HL-60 (cell line): ENCODE measurements at places on chromosomes 3 and 15.

GRCh38 chr3:126159476-126159875 is 20.9 kb downstream of the ALDH1L1 start:
- DNase-seq: no peak

- DNase-seq: no peak
Measured at GRCh38 chr3:107411056-107411455, 33.8 kb downstream of the CCDC54 start.

DNA sequence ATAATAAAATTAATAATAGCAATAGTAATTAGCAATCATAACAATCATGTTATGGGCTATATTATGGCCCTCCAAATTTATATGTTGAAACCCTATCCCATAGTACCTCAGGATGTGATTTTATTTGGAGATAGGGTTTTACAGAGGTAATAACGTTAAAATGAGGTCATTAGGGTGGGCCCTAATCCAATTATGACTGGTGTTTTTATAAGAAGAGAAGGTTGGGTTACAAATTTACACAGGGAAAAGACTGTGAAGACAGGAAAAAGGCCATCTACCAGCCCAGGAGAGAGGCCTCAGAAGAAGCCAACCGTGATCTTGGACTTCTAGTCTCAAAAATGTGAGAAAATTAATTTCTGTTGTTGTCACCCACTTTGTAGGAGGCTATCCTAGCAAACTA is 353.1 kb downstream of the CHL1 start:
- DNase-seq: no peak

DNA sequence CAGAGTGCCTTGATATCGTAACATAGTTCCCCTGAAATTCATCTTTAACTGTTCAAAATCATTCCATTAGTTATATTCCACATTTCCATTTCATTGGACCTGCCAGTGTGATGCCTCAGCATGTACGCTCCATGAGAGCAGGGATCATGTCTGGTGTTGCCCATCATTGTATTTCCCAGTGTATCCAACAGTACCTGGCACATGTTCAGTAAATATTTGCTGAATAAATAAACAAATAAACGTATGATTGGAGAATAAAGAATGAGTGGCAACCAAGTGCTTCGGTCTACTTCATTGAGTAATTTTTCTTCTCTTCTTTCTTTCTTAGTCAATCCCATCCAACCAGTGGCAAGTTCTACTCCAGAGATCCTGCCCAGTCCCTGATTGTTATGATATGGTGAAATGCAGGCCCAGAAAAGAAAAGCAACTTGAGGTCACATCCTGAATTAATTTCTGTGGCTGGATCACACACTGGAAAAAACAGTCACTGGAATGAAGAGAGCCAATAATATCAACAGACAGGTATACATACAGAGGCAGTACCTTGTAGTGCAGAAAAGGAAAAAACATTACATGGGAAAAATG is 101.2 kb downstream of the PLCH1 start:
- no peak for DNase-seq

DNA sequence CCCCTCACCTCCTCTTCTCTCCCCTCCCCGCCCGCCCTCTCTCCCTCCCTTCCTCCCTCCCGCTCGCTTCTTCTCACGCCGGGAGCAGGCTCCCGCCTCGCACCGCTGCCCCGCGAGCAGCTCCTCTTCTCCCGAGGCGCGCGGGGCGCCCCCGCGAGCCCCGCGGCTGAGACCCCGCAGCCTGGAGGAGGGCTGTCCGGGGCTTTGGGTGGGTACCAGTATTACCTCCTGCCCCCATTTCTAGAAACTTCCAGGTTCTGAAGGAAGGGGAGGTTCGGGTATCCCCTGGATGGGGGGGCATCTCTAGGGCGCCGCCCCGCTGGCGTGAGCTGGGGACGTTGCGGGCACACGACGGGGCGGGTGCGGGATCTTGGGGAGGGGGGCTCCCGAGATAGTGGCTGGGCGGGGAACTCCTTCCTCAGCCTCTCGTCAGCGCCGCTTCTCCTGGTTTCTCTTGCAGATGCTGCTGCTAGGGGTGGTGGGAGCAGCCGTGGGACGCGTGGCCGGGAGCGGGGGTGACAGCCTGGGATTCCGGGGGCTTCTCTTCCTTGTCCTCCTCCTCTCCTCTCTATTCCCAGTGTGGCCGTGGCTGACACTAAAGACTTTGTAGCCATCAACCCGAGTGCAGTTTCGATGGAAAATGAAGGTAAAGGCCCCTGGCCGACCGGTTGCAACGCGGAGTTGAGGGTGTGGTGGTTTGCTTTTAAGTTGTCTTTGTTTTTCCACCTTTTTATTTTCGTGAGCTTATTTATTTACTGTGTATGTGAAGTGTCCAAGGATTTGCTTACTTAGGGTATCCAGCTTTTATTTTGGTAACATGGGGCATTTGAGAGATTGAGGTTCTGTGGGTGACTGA is 474 bp downstream of the ATP2C1 start:
- peak; percentile 42 for DNase-seq

- DNase-seq: peak; percentile 83
Measured at GRCh38 chr3:16869261-16870005, 15.3 kb upstream of the PLCL2 start.

DNA sequence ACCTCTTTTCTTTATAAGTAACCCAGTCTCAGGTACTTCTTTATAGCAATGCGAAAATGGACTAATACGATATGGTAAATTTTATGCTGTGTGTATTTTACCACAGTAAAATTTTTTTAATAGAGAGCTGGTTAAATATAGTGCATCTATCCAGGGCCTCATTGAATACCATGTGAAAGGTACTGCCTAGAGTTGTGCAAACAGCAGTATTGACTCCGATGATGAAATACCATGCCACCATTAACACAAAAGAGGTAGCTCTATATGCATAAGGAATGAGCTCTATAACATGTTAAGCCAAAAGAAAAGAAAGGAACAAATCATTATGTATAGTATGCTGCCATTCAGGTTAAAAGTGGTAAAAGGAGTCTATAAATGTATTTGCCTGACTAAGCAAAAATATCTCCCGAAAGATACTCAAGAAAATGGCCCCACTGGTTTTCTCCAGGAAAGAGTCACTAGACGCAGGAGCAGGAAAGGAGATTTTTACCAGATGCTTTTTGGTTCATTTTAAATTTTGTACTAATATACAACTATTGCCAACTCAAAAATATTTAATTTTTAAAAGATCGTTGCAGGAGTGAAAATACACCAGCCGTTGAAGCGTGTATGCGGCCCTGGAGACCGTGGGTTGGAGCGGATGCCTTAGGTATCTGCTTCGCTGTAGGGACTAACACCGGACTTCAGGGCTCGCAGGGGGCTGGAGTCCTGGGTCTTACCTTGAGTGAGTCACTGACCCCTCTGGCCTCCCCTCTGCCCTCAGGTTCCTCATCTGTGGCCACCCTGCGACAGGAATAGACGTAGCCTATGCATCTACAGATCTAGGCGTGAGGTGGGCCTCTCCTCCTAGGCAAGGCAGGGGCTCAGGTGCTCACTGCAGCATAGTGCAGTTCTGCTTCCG is 120.1 kb downstream of the CHSY1 start:
- no peak for DNase-seq

- DNase-seq: no peak
Measured at GRCh38 chr15:41554343-41554742, 4.7 kb upstream of the TYRO3 start.

GRCh38 chr3:15612001-15612400 is 10.5 kb downstream of the BTD start:
- DNase-seq: no peak

- no peak for DNase-seq
Measured at GRCh38 chr15:70164156-70164900, 66.6 kb upstream of the TLE3 start.

GRCh38 chr3:53163444-53164387 is 2.7 kb downstream of the PRKCD start:
- DNase-seq: no peak

GRCh38 chr15:68366314-68366713 is 65.6 kb downstream of the ITGA11 start:
- DNase-seq: no peak

DNA sequence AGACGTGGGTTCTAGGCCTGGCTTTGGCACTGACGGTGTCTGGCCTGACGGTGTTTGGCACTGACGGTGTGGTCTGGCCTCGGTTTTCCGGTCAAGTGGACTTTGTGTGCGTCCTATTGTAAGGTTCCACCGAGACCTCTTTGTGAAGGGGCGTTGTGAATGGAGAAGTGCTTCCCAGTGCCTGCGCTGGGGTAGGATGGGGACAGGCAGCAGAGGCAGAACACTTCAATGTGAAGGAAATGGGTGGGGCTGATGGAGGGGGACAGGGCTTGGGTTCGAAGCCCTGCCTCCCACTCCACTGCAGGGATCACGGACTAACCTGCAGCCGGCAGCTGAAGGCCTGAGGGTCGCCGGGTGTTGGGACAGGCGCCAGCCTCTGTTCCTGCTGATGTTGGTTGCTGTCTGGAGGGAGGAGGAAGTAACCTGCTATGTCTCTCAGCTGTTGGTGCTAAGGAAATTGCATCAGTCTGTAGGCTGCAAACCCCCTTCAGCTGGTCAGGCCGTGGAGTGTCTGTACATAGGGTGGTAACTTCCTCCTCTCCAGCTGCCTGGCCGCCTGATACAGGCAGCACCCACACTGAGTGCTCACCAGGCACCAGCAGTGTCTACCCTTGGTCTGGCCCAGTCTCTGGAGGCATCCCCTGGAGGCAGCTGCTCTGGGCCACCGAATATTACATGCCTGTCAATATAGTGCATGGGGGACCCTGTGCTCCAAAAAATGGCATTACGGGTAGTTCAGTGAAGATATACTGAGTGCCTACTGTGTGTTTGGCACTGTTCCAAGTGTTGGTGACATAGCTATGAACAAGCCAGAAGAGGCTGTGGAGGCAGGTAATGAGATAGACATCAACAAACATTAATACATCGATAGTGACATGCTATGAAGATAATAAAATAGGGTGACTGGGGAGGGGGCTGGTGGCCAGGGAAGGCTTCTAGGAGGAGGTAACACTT is 1.1 kb downstream of the TM6SF1 start:
- DNase-seq: peak; percentile 90

GRCh38 chr3:182041668-182042291 is 330.1 kb downstream of the SOX2 start:
- DNase-seq: no peak

DNA sequence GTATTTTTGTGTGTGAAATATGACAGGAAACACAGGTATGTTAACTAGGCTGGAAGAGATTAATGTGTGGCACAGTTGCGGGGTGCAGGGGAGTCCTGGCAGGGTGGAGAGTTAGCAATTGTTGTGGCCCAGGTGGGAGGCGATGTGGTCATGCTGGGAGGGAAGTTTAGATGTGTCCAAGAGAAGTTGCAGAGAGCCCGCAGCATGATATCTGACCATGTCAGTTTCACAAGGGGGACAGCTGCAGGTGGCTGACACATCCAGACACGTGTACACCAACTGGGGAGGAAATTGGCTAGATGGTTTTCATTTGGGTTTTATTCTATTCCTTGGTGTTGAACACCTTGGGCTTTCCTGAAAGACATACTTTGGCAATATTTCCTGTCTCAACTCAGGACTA is 172.8 kb upstream of the RGMA start:
- DNase-seq: no peak

- DNase-seq: no peak
Measured at GRCh38 chr15:73515527-73515926, 72.6 kb downstream of the REC114 start.

- DNase-seq: no peak
Measured at GRCh38 chr3:49410846-49411534, 786 bp downstream of the RHOA start.

DNA sequence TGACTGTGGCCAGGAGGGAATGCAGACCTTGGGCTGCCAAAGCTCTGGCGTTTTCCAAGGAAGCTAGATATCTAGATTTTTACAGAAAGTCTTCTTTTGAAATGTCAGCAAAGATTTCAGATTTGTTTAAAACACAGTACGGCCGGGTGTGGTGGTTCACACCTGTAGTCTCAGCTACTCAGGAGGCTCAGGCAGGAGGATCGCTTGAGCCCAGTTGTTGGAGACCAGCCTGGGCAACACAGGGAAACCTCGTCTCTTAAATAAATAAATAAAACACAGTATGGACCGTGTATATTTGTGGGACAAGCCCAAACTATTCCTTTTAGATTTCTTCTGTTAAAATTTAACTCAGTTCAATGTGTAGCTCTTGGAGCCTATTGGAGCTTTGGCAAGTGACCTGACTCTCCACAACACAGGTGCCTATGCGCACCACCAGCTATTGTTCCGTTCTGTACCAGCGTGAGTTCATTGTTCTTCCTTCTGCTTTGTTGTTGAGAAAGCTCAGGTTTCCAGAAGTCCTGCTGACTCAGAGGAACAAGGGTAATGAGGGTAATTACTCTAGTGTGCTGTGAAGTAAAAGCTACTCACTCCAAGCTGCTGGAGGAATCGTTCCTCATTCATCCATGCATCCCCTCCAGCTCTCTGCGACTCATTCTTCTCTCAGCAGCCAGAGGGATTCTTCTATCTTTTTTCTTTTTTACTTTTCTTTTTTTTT is 73.1 kb upstream of the SLC6A6 start:
- peak; percentile 13 for DNase-seq
